ENCODE measurements at places on chromosomes 3 and 15. TPM values are rescaled to one million over a fixed set of nuclear protein-coding genes. Genes with fewer than 3 reads are reported as not detected.

DNA sequence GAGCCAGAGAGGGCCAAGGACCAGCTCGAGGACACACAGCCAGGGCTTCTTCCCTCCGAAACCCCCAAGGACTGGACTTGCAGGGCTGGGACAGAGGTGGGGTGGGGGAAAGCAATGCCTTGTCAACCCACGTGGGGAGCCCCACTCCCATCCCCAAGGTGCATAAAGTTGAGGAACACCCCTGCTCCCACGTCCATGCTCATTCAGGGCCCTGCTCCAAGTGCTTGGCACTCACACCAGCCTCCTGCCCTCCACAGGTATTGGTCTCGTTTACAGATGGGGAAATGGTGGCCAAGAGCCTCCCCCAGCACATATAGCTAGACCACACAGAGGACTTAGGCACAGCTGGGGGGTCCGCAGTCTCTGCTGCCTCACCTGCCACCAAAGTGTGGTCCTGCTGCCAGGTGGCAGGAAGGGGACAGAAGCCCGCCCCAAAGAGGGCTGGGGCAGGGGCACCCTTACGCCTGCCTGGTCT is 50.5 kb upstream of the CSPG4 start:
- no peak for DNase-seq

- no peak for DNase-seq
These were observed 66.4 kb upstream of the MCTP2 start for GRCh38 chr15:94164971-94165370.

DNA sequence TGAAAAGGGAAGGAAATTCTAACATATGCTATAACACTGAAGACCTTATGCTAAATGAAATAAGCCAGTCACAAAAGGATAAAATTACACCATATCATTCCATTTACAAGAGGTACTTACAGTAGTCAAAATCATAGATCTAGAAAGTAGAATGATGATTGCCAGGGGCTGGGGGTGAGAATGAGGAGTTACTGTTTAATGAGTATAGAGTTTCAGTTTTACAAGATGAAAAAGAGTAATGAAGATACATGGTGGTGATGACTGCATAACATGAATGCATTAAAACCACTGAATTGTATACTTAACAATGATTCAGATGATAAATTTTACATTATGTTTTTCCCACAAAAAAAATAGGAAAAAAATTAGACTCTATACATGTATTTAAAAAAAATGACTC is 152.6 kb downstream of the SCAPER start:
- DNase-seq, result no peak

The TICRR gene
- 4.8 TPM for total RNA-seq

The LRRC31 gene
- total RNA-seq, result 0.23 TPM

- no peak for DNase-seq
These were observed 11.8 kb downstream of the ZBTB47 start for GRCh38 chr3:42665050-42665878.

GRCh38 chr3:77081240-77081661 is 41.4 kb downstream of the ROBO2 start:
- no peak for DNase-seq

GRCh38 chr3:63762180-63762579 is 56.9 kb upstream of the C3orf49 start:
- DNase-seq, result no peak

DNA sequence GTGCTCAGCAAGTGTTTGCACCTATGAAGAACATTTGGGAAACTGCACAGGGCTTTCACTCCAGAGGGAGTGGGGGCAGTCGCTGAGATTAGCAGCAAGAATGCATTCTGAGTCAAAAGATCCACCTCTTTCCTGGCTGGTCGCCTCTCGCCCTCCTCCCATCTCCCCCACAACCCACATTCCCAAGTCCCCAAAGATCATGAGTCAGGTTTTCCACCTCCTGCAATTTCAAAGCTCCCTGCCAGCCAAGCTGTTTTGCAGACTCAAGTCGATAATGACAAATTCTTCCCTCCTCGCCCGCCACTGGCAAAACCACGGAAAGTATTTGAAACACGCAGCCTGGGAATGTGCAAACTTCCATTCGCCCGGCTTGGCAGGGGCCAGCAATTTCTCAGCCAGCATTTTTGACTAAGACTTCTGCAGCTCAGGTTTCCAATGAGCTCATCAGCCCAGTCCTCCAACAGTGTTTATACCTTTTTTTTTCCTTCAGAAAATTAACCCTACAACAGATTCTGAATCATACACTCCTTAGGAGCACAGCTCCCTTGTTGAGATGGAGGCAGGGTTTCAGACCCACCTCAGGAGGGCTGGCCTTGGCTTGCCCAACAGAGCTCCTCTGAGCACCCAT is 181.4 kb downstream of the SMAD6 start:
- no peak for DNase-seq

- DNase-seq, result no peak
These were observed 31.1 kb downstream of the ACKR4 start for GRCh38 chr3:132628157-132628556.

GRCh38 chr3:165624761-165625160 is 212.5 kb downstream of the BCHE start:
- no peak for DNase-seq

GRCh38 chr3:178847190-178847589 is 224.4 kb downstream of the ZMAT3 start:
- no peak for DNase-seq

The ASB14 gene
- not detected for total RNA-seq

DNA sequence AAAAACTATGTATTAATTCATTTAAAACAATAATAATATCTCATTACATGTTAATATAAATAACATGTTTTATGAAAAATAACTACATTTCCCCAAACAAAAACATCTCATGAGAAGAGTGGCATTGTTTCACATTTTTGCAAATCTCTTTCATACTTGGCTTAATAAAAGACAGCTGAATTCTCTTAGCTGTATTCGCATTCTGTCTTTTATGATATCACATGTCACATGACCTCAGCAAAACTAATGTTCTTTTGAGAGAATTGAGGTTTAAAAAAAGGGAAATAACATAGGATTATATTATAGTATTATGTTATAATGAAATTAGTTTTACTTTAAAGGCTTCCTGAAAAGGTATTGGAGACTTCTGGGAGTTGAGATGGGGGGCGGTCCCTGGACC is 48.4 kb upstream of the SPPL2A start:
- DNase-seq, result no peak

GRCh38 chr3:175763948-175764347 is 904.8 kb downstream of the NAALADL2 start:
- no peak for DNase-seq

DNA sequence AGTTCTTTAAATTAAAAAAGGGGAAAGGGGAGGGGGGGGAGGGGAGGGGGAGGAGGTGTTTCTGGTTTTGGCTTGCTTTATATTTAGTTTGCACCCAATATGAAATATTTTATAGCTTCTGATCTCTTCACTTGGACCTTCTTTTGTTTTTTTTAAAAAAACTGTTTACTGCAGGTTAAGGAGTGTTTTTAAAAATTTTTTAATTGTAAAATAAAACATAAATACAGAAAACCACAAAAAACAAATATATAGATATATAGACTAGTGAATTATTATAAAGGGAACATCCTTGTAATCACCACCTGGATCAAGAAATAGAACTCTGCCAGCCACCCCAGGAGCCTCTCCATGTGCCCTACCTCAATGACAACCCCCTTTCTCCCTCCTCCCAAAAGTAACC is 861 bp upstream of the MYLK start:
- DNase-seq, result no peak

DNA sequence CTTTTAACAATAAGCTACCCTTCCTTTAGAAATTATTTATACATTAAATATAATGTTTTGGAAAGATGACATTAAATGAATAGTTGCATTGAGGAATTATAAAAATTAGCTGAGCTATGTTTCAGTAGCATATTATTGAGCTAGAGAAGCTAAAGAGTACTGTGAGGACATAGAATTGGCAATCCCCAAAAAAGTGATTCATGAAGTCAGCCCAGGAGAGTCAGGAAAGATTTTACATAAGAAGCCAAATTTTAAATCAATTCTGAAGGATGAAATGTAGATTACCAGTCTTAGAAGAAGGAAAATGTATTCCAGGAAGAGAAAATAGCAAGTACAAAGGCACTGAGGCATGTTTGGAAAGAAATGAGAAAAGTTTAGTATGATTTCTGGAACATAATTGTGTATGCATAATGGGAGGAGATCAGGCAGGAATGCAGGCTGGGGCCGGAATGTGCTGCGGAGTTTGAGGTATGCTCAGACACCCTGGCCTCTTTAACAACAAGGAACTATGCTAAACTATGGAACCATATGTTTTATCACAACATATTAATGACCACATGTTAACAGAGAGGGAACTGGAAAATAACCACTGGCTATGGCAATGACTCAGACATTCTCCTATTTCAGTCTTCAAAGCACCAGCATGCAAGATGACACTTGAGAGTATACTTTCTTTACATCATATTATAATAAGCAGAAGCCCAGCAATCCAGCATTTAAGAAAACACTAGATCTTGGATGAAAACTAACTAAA is 103.3 kb upstream of the COL8A1 start:
- no peak for DNase-seq

The RHOA gene
- total RNA-seq, result 583 TPM

The HYAL1 gene
- 1.6 TPM for total RNA-seq

- DNase-seq, result peak; percentile 76
These were observed 582 bp upstream of the SLCO3A1 start for GRCh38 chr15:91852741-91853510.

The CCRL2 gene
- 1.4 TPM for total RNA-seq

The TJP1 gene
- total RNA-seq, result 473 TPM

DNA sequence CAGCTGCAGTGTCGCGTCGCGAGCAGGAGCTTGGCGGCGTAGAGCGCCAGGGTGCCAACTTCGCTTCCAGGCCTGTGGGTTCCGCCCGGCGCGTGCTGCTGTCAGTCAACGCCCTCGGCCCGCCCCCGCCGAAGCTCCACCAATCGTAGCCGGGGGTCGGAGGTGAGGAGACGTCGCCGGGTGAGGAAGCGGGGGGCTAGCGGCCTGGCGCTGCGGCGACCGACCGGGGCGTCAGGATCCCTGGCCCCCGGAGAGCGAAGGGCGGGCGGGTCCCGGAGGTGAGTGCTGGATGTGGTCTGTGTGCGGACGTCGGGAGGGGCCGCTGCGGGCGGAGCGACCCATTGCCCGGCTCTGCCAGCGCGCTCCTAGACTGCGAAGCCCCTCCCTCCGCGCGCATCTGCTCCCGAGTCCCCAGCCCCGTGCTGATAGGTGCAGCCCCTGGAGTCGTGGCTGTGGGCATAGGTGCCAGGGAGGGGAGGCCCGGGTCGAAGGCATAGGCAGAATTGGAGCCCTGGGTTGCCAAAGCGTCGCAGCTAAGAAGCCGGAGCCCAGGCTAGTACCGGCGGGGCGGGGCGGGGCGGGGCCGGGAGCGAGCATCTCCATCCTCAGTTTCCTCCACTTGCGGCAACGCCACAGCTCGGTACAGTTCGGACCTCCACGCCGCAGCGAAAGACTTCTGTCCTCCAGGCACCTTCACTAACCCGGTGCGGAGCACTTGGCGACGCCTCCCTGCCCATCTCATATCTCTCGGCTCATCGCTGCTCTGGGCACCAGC is at the start of gene NXPE3:
TSS of gene NXPE3 (plus strand) at position 165 of the 775 bp plus-strand sequence. CDS start 6,386 bp downstream, outside the sequence.
- DNase-seq, result peak; percentile 89

GRCh38 chr3:163476179-163476578 is 1602.1 kb downstream of the SI start:
- DNase-seq, result no peak

The CLRN1 gene
- total RNA-seq, result not detected

DNA sequence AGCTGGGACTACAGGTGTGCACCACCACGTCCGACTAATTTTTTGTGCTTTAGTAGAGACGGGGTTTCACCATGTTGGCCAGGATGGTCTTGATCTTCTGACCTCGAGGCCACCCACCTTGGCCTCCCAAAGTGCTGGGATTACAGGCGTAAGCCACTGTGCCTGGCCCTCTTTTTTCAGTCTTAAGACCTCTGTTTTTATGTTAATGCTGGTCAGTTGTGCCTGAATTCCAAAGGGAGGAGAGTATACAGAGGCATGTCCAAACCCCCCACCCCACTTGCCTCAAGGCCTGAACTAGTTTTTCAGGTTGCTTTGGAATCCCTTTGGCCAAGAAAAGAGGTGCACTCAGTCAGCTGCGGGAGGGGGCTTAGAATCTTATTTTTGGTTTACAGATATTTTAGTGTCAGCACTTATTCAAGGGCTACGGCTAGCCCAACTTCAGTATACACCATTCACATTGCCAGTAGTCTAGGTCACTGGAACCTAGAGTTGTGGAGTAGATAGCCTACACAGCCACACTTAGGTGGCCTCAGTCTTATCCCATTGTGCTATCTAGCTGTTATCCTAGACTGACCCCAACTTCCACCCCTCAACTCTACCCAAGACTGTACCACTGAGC is 128.0 kb upstream of the TPM1 start:
- DNase-seq, result no peak

The GPR149 gene
- total RNA-seq, result not detected

The SKOR1 gene
- total RNA-seq, result 0.21 TPM
